Posterior vena cava (tissue), 2 donors: ENCODE measurements at places on chromosomes 2 and 18. TPM values are rescaled to one million over a fixed set of nuclear protein-coding genes. Genes with fewer than 3 reads are reported as not detected.
A peak's percentile ranks its signal among the peaks of the same experiment; 100 is the strongest.

The MARCHF4 gene
- not detected for total RNA-seq

DNA sequence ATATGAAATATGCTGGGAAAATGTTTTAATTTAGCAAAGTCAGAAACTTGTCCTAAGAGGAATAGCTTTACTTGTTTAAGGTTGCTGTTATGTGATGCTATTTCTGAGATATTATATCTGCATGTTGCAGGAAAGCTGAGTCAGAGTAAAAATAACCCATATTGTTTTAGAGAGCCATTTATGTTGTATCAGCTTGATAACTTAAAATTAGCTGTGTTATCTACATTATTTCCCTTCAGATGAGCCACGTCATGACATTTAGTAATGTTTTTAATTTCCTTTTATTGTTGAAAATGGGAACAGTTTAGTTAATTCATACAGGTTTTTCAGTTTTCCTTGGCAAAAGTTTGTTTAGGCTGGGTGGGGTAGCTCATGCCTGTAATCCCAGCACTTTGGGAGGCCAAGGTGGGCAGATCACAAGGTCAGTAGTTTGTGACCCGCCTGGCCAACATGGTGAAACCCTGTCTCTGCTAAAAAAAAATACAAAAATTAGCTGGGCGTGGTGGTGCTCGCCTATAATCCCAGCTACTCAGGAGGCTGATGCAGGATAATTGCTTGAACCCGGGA is 55.8 kb downstream of the TTC27 start:
- DNase-seq, result no peak

The EPB41L3 gene
- total RNA-seq, result 82.9 TPM

DNA sequence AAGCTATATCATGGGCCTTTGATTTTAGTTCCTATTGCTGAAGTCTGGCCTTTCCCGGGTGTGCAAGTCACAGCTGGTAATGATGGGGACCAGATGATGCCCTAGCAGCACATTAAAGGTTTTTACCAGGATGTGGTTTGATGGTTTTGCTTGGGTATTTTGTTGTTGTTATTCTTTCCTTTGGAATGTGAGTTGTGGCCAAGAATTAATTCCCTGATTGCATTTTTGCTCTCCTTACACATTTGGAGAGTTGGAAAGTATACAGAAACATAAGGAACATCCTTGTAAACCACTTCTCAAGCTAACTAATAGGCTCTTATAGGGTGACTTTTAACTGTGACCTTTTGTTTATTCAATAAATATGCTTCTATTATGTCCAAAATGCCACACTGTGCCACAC is 154.1 kb upstream of the MMADHC start:
- DNase-seq, result no peak

DNA sequence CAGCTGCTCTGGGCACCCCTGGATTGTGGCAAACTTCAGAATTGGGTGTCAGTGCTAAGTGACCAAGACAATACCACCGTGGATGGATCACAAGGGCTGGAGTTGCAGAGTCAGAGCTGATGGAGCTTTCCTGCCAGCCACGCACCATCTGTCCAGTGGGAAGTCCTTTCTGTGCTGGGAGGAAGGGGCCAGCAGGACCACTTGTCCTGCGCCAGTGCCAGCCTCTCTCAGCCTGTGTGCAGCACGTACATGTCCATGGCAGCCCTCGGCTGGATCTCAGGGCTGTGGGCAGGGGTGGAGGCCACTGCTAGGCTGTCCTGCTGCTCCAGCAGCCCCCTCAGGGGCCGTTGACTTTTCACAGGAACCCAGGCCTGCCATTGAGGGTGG is 33.3 kb downstream of the RAB31 start:
- no peak for DNase-seq

The HES6 gene
- total RNA-seq, result 6.9 TPM

DNA sequence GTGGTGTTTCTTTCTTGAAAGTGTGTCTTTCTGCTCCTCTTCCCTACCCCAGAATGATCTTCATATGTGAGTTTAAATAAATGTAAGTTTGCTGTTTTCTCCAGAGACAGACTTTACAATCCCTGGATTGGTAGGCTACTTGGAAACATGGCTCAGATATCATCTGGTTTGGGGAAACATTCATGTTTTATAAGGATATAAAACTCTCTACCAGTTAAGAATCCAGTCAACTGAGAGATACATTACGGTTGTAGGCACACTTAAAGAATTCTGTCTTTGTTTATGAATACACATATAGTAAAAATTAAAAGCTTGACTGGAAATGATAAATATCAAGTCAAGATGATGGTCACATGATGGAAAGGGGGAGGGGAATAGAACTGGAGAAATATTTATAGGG is 739.3 kb downstream of the SLC4A3 start:
- no peak for DNase-seq

GRCh38 chr2:55133467-55134315 is 83.4 kb upstream of the RTN4 start:
- no peak for DNase-seq

- DNase-seq, result no peak
Observed at GRCh38 chr18:77433076-77433475, 183.4 kb downstream of the GALR1 start.

DNA sequence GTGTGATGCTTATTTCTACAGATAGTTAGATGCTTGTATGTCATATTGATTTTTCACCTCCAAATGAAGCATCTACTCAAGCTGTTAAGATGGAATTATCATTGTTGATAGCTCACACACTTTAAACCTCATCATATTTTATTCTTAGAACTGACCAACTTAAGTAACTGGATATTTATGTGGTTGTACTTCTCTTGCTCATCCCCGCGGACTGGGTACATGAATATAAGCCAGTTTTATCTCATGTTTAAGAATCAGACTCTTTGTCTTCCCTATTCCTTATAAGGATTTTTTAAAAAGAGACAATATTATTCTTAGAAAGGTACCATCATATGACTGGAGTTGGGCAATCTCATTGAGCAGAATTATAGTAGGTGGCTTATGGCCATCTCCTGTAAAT is 358.7 kb downstream of the DSC3 start:
- no peak for DNase-seq

DNA sequence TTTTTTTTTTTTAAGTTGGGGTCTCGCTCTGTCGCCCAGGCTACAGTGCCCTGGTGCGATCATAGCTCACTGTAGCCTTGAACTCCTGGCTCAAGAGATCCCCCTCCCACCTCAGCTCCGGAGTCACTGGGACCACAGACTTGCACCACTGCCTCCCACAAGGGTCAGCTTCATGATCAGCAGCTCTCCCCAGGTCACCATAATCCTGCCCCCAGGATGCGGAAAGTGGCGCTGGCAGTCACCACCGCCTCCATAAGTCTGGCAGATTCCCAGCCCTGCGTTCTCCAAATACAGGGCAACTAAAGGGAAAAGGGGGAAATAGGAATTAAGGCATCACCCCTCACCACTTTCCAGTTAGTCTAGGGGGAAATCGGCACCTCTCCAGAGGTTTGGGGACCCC is 5.2 kb upstream of the ARID5A start:
- peak; percentile 68 for DNase-seq

The FASTKD1 gene
- 16.8 TPM for total RNA-seq

GRCh38 chr2:7502336-7502735 is 585.1 kb downstream of the RNF144A start:
- DNase-seq, result no peak

DNA sequence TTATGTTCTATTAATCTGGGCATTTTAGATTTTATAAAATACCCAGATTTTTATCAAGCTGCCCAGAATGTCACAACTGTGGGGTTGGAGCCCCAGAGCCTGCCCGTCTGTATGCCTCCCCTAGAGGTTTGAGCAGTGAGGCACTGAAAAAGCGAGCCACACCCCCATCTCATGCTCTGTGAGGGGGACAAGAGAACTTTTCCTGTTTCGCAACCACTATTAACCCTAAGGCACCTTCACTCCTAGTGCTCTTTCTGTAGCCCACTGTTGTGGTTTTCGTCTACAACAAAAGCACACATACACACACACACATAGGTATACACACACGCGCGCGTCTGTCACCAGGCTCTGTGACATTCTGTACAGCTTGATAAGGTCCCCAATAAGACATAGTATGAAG is 38.0 kb downstream of the DCDC2C start:
- no peak for DNase-seq

DNA sequence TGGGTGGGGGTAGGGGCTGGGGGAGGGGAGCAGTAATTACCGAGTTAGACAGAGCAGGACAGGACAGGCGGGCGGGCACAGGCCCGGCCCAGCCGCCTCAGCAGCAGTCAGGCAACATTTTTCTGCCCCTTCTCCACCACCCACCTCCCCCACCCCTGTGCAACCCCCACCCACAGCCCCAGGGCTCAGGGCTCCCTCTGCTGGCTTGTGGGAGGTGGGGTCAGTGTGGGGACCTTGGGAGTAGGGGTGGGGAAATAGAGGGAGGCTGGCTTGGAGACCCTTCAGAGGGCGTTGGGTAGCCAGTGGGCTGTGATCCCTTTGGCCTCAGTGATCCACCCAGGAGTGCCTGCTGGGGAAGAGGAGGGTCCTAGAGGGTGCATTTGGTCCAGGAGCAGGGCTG is 6.4 kb downstream of the WNT6 start:
- no peak for DNase-seq

GRCh38 chr2:204491528-204491927 is 53.7 kb upstream of the PARD3B start:
- no peak for DNase-seq

The SCYGR4 gene
- total RNA-seq, result not detected

DNA sequence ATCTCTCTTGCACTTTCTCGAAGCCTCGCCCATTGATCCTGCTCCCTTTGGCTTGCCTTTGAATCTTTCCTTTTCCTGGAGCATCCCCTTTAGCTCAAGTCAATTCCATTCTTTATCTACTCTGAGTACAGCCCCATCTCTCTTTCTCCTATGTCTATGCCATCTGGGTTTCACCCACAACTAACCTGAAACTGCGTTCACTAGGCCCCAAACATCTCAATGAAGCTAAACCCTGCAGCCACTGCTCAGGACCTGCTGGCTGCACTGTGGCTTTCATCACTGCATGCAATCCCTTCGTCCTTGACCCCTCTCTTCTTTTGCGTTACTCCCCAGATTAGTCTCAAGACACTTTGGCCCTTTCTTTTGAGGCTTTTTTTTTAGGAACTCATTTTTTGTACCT is 81.6 kb upstream of the CYRIA start:
- no peak for DNase-seq

The SIX3 gene
- total RNA-seq, result not detected

DNA sequence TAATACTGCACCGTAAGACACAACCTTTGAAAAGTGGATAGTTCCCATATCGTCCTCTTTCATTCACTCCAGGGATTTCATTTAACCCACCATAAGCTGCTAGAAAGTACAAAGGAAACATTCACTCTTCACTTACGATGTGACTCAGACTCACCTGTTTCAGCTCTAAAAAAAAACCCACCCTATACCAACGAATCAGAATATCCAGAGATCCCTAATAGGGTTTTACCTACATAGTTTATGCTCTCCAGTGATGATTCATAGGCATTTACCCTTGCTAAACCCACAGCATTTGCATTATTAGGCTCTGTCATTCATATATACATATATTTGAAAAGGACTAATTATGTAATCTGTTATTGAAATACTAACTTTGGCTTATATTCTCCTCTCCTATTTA is 60.2 kb downstream of the PRPF40A start:
- DNase-seq, result no peak

The IER3IP1 gene
- 11.1 TPM for total RNA-seq

GRCh38 chr18:48646976-48647375 is 108.1 kb downstream of the CTIF start:
- DNase-seq, result no peak

GRCh38 chr2:12436935-12437561 is 279.7 kb upstream of the TRIB2 start:
- no peak for DNase-seq

- no peak for DNase-seq
Observed at GRCh38 chr2:235568431-235568830, 74.6 kb downstream of the AGAP1 start.

The CRYBA2 gene
- total RNA-seq, result not detected

DNA sequence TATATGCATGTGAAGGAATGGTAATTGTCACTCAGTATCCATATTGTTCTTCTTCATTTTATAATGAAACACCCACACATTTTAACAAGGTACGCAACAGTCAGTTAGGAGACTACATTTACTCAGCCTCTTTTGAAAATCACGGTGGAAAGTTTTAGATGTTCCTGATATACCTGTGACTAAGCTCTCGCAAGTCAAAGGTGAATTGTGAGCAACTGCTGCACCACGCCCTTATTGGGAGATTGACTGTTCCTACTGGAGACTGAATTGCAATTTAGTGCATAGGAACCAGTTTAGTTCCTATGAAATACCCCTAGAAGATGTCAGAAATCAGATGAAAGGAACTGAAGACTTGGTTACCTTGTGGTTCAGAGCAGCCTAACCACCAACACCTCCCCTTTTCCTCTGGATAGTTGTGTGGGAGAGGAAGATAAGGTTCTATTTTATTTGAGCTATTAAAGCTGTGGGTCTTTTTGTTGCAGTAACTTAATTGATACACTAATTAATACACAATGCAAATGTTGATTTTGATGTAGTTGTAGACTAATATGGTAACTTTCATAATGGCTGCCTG is 1280.5 kb upstream of the CDH2 start:
- no peak for DNase-seq

DNA sequence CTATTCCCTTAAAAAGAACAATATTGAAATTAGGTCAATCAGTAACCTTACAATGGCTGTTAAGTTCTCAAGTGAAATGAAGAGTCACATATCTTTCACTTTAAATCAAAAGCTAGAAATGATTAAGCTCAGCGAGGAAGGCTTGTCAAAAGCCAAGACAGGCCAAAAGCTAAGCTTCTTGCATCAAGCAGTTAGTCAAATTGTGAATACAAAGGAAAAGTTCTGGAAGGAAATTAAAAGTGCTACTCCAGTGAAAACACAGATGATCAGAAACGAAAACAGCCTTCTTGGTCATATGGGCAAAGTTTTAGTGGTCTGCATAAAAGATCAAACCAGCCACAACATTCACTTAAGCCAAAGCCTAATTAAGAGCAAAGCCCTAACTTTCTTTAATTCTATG is 402.6 kb upstream of the ZEB2 start:
- DNase-seq, result no peak

DNA sequence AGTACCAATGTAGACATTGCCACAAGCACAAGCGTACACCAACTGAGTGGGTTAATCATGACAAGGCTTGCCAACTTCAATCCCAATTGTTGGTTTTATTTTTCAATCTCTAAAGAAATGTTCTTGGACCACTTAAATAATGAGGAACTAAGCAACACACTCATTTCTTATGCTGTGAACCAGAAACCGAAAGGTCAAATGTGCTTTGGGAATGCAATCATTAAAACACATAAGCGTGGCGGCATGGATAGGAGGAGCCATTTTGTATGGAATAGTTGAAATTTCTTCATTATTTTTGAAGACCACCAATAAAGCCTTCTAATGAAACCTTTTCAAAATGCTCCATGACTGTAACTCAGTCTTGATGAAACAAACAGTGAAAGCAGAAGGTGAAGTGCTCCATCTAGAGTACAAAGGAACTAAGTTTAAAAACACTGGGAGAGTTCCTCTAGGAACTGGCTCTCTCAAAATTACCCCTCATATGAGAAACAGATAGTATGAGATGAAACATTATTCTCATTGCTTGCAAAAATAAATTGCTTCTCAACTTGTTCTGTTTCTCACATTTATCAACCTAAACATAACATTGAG is 113.2 kb upstream of the CHST9 start:
- no peak for DNase-seq

The RAB6C gene
- not detected for total RNA-seq

The ITM2C gene
- total RNA-seq, result 64.9 TPM
